ENCODE measurements at places on chromosomes 6 and 20. TPM values are rescaled to one million over a fixed set of nuclear protein-coding genes. Genes with fewer than 3 reads are reported as not detected.

The BPI gene
- total RNA-seq = not detected

The GNAS-AS1 gene
- 5.7 TPM for total RNA-seq

The TP53INP2 gene
- 4.9 TPM for total RNA-seq

The C6orf52 gene
- total RNA-seq = 6.2 TPM

The OR2B6 gene
- total RNA-seq = 1.5 TPM

The B3GAT2 gene
- total RNA-seq = not detected

The TP53TG5 gene
- 0.23 TPM for total RNA-seq

The RAET1G gene
- not detected for total RNA-seq

The TRIM40 gene
- total RNA-seq = not detected

The RAB23 gene
- 9.3 TPM for total RNA-seq

The OXT gene
- not detected for total RNA-seq

The DEFB124 gene
- not detected for total RNA-seq

The SLC17A1 gene
- not detected for total RNA-seq

The FLRT3 gene
- 0.70 TPM for total RNA-seq

The ELOVL4 gene
- not detected for total RNA-seq

The CDH22 gene
- total RNA-seq = not detected

The BTNL2 gene
- total RNA-seq = not detected

The DEFB110 gene
- not detected for total RNA-seq

The DAAM2 gene
- total RNA-seq = not detected

The RPRD1B gene
- total RNA-seq = 60.1 TPM

The ADGRB3 gene
- total RNA-seq = not detected

The RAB44 gene
- not detected for total RNA-seq

The NNAT gene
- total RNA-seq = not detected

The KHDC1L gene
- total RNA-seq = not detected

The RPN2 gene
- total RNA-seq = 164 TPM

The CHMP4B gene
- total RNA-seq = 180 TPM

The LPA gene
- not detected for total RNA-seq

The MAK gene
- 1.6 TPM for total RNA-seq

The SLC2A10 gene
- 28.6 TPM for total RNA-seq

The SCRT2 gene
- total RNA-seq = not detected

The IL17A gene
- total RNA-seq = not detected

The PSORS1C1 gene
- total RNA-seq = 34.2 TPM

The TPBG gene
- total RNA-seq = 44.6 TPM

The SMLR1 gene
- total RNA-seq = not detected

The FOXS1 gene
- not detected for total RNA-seq

The RNF114 gene
- total RNA-seq = 125 TPM

The GRM1 gene
- total RNA-seq = not detected

The CRISP3 gene
- 0.48 TPM for total RNA-seq
